ENCODE measurements at places on chromosomes 6 and 20.

DNA sequence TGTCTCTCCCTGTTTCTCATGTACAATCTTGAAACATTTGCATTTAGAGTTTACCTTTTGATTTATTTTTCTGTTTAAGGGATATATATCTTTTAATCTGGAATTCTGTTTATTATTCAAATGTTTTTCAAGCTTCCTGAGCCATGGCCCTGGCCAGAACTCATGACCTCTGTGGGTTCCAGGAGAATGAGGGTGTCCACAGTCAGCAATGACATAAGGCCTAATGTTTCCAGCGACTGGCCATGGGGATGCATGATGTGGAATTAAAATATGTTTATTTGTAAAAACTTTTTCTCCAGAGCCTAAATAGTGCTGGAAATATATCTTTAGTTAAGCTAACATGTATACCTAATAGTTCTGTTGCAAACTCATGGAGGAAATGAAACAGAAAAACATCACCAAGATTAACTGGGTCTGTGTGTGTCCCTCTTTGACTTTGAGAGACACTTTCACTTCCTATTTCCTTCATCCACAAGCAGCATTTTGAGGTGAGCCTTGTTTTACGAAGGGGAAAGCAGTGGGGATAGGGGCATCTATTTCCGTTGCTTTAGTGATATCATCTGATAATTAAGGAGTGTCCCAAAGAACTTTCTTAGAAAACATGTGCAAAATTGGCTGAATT lies 87.6 kb downstream of the SMOC2 start:
- no peak for DNase-seq

- DNase-seq = no peak
These were observed 34.4 kb downstream of the RRBP1 start for GRCh38 chr20:17647391-17648314.

DNA sequence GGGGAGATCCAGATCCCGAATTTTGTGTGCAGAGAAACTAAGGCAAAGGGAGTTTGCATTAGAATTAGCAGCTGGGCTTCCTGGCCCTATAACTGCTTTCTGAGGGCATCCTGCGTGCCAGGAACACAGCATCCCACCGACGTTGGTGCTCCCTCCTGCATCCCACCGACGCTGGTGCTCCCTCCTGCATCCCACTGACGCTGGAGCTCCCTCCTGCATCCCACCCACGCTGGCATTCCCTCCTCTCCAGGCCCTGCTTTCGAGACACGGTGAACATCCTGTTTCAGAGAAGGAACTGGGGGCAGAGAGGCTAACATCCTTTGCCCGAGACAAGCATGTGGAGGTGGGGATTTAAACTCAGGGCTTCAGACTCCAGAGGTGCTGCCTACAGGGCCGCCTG lies 44.4 kb downstream of the DACT2 start:
- no peak for DNase-seq

DNA sequence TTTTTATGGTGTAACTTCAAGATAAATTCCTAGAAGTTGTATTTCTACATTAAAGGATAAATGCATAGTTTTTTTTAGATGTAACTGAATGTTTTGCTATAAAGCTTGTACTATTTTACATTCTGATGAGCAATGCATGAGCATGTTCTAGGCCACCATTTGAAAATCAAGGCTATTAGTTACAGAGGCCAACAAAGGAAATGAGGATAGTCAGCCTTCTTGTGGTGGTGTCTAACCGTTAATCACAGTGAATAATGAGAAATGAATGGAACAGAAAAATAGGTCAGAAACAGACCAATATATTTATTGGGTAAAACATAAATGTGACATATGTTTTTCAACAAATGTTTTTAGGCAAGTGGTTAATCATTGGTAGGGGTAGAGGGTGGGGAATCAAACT lies 37.6 kb upstream of the L3MBTL3 start:
- no peak for DNase-seq

GRCh38 chr6:89144354-89144906 lies 1.4 kb upstream of the PM20D2 start:
- no peak for DNase-seq
